ENCODE measurements at places on chromosomes 12 and 14. TPM values are rescaled to one million over a fixed set of nuclear protein-coding genes. Genes with fewer than 3 reads are reported as not detected.

The C14orf39 gene
- not detected for total RNA-seq

The ITGB7 gene
- 8.3 TPM for total RNA-seq

DNA sequence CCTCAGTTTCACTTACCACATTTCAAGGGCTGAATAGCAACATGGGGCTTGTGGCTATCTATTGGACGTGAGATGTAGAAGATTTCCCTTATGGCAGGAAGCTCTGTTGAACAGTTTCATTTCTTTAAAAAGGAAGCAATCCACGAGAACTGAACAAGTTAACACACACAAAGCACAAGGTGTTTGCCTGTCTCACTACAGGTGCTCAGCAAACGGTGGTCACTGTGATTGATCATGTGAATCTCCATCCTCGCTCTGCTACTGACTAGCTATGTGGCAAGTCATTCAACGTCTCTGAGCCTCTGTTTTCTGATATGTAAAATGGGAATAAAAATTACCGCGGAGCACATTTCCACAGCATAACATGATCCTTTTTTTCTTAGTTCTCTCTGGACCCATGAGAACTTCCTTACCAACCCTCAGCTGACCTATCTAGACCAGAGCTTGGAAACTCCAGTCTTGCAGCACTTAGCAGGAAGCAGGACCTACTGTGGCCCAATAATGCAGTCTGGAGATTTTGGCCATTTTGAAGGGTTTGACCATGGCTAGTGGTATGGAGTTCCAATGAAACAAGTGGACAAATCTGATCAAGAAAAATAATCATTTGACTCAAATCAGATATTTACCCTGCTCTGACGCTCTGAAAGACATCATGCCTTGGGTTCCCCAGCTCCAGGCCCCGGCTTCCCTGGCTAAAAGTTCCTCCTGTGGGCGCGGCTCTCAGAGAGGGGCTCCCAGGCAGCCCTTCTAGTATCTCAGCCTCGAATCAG is 278.8 kb downstream of the ZFP36L1 start:
- no peak for DNase-seq

The CLEC4A gene
- total RNA-seq, result 4.2 TPM

DNA sequence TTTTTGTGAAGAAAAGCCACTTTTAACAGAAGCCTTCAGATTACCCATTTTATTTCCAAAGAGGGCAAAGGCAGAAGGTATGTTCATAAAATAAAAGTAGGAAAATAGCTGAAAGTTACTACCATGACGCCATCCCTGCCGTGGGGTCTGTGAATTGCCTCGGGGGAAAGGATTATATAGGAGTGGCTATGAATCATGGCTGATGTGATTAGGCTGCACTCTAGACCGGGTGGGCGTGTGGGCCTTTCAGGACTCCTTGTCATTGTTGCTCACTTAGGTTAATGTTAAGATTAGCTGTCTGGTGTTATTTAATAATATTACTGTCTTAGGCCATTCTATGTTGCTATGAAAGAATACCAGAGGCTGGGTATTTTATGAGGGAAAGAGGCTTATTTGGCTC is 195.5 kb downstream of the EGLN3 start:
- DNase-seq, result no peak

The STYK1 gene
- not detected for total RNA-seq

DNA sequence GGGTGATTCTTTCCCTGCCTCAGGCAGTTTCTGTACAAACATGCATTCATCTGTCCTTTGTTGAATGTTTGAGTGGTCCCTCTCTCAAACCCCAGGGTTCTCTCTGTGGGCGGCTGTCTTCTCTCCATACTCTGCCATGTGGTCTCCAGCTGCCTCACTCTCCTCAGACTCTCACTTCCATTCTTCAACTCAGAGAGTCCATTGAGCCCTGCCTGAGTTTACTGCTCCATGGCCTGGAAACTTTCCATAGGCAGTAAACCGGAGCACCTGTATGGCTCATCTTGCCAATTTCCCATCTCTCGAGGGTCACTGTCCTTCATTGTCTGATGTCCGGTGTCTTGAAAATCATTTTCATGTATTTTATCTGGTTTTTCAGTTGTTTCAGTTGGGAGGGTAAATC is 11.3 kb downstream of the C14orf132 start:
- DNase-seq, result no peak

The PPP4R4 gene
- 0.27 TPM for total RNA-seq

DNA sequence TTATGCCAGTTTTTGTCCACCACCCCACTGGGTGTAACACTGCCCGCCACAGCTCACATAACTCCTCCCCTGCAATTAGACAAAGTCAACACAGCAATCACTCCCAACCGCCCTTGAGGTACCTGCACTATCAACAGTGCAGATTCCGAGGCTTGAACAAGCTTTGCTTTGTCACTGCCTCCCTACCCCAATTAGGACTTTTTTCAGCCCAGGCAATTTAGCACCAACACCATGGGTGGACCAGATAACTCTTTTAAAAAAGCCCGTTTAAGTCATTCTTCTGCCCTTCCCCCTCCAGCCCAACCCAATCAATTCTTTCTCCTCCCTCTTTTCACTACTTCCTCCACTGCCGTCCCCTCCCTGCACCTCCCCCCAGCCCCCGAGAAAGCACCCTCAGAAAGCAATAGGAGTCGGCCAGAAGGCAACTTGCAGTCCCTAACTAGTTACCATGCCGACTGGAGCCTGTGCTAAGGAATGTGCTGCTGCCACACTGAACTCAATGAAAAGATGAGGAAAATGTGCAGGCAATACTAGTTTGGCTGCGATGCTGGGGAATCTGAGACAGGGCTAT is 45.7 kb upstream of the OTX2 start:
- DNase-seq, result no peak

GRCh38 chr12:112627851-112628250 is 163.7 kb upstream of the RPH3A start:
- no peak for DNase-seq

The CLEC4C gene
- total RNA-seq, result not detected

The RCOR1 gene
- 17.1 TPM for total RNA-seq

GRCh38 chr12:105324704-105325103 is 5.8 kb upstream of the C12orf75 start:
- no peak for DNase-seq

The NDUFA12 gene
- total RNA-seq, result 63.5 TPM

DNA sequence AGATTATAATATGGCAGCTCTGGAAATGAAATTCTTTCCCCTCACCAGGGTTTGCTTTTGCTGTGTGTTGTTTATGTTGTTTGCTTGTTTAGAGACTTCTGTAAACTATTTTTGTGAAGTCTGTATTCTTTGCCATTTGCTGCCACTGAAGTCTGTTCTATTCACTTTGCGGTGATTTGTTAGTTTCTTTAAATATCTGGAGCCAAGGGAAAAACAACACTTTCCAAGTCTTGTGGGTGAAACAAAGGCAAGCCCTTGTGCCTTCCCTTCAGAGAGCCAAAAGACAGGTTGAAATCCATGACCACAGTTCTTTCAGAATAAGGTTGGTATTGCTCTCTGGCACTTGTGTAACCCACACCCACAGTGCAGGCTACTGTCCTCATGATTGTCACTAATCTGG is 59.5 kb upstream of the RNU6-7 start:
- DNase-seq, result no peak

GRCh38 chr12:45655186-45655585 is 74.3 kb upstream of the ARID2 start:
- DNase-seq, result no peak

DNA sequence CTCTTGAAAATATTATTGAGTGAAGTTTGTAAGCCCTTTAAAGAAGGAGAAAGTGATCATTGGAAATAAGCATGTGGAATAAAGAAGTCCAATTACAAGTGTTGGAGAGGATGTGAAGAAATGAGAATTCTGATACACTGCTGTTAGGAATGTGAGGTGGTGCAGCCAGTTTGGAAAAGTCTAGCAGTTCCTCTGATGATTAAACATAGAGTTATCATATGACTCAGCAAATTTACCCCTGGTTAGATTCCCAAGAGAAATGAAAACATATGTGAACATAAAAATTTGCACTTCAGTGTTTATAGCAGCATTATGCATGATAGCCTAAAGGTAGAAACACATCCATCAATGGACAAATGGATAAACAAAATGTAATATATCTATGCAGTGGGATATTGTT is 319.9 kb downstream of the AEBP2 start:
- no peak for DNase-seq

DNA sequence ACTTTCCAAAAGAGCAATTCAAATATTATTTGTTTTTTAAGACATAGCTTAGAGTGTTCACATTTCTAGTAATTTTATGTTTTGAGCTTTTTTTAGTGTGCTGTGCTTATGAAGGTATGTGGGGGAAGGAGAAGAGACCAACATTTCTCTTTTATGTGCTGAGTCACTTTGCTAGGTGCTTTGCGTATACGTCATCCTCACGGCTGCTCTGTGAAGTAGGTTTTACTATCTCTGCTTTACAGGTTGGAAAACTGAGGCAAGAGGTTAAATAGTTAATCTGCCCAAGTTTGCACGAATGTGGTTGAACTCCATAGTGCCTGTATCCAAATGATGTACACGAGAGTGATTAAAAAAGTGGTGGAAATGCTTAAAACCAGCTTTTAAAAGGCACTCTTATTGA is 75.9 kb downstream of the AEBP2 start:
- no peak for DNase-seq

The SYT10 gene
- not detected for total RNA-seq

GRCh38 chr14:99185436-99186068 is 86.4 kb downstream of the BCL11B start:
- no peak for DNase-seq

- no peak for DNase-seq
Observed at GRCh38 chr12:23906329-23906728, 43.1 kb downstream of the SOX5 start.

DNA sequence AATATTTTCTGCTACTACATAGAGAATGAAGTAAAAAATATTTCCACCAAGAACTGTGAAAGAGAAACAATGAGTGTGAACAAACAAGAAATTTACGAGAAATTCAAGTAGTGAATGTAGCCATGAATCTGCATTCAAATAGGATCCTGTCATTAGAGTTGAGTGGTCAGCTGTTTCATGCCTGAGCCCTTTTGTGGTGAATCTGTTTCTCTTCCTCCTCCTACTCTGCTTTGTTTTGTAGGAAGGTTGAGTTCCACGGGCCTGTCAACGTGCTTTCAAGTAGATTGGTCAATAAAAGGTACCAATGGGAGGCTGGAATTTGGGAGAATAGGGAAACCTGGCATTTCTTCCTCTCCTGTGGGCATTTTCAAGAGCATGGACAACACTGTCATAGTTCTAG is 1749.6 kb upstream of the FLRT2 start:
- DNase-seq, result no peak

The TAS2R7 gene
- total RNA-seq, result not detected

The FSCB gene
- total RNA-seq, result 1.2 TPM

- no peak for DNase-seq
Observed at GRCh38 chr12:138898-139534, 72.4 kb downstream of the IQSEC3 start.

The KLRC4 gene
- 0.54 TPM for total RNA-seq

The FERMT2 gene
- 225 TPM for total RNA-seq

DNA sequence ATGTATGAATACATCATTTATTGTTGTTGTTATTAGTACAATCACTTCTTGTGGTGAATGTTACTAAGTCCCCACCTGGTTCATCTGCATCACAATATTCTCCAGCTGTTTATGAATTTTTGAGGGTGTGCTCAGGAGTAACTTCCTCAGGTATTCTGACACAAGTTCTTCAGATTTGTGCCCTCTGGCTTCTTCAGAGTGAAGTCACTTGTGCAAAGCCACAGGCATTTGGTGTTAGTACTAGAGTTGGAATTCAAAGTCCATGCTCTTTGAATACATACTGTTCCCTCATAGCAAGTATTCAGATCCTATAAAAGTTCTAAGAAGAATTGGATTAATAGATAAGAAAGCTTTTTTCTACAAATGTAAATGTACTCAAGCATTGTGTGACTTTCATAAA is 150.3 kb upstream of the AVPR1A start:
- DNase-seq, result no peak

The KCNJ8 gene
- total RNA-seq, result 7.0 TPM

DNA sequence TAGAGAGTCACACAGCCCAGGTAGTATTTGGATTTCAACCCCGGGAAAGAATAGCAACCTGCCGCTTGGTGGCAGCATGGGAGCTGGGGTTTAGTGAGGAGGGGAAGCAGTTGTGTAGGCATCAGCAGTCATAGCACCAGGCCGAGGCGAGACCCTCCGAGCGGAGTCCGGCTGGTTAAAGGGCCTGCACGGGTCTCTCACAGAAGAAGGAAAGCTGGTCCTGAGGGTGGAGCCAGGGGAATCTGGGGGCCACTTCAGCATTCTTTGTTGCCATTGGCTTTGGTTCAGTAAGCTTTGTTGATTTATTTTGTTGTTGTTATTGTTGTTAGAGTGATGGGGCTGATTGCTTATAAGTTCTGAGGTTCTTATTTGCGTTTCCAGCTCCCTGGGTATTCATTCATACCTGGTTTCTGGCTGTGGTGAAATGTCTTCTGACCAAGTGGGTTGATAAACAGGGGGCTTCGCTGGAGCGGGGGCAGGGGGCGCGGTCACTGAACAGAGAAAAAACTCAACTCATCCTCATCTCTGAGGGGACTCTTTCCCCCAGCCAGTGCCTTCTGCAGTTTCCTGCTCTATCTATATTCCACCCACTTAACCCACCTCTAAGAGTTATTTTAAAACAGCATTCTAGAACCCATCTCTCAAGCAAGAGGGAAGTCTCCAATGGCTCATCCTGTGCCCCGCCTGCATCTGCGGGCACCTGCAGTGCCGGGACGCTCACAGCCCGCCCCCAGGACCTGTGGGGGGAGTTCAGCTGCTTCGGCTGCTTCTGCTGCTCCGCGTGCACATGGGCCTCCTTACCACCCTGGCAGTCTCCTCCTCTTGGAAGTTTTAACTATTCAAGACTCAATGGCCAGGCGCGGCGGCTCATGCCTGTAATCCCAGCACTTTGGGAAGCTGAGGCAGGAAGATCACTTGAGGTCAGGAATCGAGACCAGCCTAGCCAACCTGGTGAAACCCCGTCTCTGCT is 11.6 kb downstream of the CKB start:
- no peak for DNase-seq

Measured in thoracic aorta (tissue), 2 donors.